Germinal center (tissue), 1 donor: ENCODE measurements at places on chromosomes 6 and 20.

GRCh38 chr6:151067684-151068596 lies 171.8 kb upstream of the AKAP12 start:
- no peak for DNase-seq

- no peak for DNase-seq
These were observed 38.3 kb upstream of the LTV1 start for GRCh38 chr6:143804835-143805239.

DNA sequence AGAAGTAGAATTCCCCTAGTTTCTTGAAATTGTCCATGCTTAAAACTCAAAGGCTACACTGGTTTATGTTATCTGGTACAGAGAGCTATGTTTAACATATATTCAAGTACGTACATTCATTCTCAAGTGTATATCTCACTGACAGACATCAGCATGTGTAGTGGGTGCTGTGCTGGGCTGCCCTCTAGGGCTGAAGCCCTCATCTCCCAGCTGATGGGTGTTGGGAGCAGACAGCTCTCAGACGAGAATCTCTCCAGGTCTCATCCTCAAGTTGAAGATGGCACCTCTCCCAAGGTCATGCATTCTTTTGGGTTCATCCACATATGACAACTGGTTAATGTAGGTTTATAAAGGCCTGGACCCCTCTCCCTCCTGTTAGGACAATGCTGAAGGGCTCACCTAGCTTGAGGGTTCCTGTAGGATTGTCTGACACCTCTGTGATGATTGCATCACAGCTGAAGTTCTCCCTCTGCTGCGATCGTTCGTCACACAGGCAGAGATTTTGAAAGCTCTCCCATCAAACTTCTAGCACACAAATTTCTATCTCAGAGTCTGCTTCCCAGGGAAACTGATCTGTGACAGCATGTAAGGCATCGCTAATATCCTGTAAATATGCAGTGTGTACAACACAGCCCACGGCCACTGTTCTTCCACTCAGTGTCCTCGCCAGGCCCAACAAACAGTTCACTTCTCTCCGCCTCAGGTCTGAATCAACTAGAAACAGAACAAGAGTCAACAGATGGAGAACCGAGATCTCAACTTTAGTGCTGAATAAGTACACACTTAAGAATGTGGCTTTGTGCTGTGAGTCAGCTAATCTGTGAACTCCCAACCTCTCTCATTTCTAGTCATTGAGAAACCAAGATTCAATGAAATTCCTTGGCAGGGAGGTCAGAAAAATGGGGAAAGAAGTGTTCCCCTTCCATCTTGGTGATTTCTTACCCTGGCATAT lies 43.2 kb downstream of the PREP start:
- DNase-seq = no peak

GRCh38 chr6:146787876-146788508 lies 189.2 kb downstream of the ADGB start:
- no peak for DNase-seq

- DNase-seq = no peak
These were observed 41.0 kb downstream of the HFE start for GRCh38 chr6:26128013-26128771.

- DNase-seq = no peak
These were observed 9.7 kb downstream of the PTCHD4 start for GRCh38 chr6:48101290-48101689.
